Omental fat pad (tissue), 4 donors: ENCODE measurements at places on chromosomes 6 and 20. TPM values are rescaled to one million over a fixed set of nuclear protein-coding genes. Genes with fewer than 3 reads are reported as not detected.

DNA sequence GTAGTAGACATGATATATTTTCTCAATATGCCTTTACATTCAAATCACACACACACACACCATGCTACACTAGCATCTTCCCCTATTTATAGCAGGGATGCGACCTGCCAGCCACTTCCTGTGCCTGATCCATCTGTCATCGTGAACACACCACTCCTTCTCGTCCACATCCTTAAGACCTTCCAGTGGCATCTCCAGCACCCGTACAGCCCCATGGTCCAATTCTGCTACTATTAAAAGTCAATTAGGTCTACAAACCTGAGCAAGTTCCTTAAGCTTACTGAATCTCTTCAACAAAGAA is 54.5 kb downstream of the KIF16B start:
- no peak for DNase-seq

DNA sequence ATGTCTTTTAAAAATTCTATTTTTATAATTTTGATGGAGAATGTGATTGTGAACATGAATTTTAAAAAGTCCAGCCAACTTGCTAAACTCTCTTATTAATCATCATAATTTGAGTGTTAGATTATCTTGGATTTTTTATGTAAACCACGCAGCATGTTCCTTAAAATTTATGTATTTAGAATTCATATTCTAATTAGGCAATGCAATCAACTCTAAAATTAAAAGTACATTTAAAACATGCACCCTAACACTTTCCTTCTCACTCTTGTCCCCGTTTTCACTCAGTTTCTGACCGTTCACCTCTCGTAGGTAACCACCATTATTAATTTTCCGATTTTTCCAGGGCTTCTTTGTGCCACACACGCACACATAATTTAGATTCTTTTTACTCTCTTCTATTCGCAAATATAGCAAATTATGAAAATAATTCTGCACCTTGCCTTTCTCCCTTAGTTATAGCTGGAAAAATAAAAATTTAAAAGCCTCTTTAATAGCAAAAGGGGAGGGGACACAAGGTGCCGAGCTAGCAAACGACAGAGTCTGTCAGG is 329 bp upstream of the ZKSCAN3 start:
- no peak for DNase-seq

DNA sequence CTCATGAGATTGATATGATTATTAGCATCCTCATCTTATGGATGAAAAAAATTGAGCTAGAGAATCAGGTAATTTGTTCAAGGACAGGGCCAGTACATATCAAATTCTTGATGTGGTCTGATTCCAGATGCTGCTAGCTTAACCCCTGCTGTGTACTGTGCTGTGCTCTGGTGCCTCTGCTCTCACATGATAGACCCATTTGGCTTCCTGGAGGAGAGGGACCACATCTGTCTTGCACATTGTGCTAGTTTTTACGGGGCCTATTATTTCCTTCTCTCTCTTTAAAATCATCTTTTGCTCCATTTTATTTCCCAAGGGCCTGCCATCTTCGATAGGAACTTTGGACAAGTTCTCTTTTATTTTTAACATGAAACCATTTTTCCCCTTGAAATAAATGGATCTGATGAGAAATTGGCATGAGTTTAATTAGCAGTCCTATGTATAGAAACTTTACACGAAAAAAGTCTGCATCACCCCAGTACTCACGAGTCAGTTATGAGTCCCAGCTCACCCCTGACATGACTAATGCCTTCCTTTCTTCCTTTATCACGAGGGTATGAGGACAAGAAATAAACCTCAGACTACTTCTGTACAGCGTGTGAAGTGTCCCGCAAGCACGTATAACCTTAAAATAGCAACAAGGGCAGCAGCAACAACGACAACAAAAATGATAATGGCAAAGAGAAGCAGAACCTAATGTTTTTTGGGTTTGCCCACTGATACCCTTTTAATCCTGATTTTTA is 26.5 kb downstream of the CD109 start:
- DNase-seq, result no peak

- DNase-seq, result no peak
Observed at GRCh38 chr6:79864001-79864400, 83.4 kb downstream of the ELOVL4 start.

DNA sequence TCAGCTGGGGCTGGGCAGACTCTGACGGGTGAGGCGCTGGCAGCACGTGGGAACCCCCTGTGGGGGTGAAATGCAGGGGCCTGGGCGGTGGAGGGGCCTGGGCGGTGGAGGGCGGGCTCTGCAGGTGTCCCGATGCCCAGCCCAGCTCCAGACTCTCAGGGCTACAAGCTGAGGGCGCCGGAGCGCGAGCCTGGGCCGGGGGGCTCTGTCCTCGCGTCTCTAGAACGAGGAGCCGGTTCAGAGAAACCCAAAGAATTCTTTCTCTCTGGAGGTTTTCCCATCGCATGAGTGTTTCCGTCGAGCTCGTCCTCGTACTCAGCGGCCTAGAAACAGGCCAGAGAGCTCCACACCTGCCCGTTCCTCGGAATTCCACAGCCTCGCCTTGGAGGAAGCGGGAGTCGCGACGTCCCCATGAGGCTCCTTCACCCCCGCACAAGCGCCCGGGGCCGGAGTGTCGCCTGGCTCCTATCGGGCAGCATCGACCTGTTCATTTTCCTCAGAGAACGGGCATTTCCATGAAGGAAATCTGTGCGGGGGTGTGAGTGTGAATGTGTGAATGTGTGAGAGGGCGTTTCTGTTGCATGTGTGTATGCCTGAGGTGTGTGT is 76.9 kb downstream of the SMOC2 start:
- no peak for DNase-seq

DNA sequence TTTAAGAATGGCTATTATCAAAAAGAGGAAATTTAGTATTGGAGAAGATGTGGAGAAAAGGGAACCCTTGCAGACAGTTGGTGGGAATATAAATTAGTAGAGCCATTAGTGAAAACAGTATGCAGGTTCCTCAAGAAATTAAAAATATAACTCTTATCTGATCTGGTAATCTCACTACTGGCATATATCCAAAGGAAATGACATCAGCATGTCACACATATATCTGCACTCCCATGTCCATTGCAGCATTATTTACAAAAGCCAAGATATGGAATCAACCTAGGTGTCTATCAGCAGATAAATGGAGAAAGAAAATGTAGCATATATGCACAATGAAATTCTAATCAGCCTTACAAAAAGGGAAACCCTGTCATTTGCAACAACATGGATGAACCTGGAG is 2.6 kb downstream of the SIRPG start:
- no peak for DNase-seq

GRCh38 chr20:5511930-5512329 is 195.2 kb upstream of the PROKR2 start:
- DNase-seq, result no peak

GRCh38 chr20:38630727-38631126 is 29.1 kb downstream of the ARHGAP40 start:
- DNase-seq, result no peak

- no peak for DNase-seq
Observed at GRCh38 chr6:117595099-117595923, 7.0 kb downstream of the GOPC start.

DNA sequence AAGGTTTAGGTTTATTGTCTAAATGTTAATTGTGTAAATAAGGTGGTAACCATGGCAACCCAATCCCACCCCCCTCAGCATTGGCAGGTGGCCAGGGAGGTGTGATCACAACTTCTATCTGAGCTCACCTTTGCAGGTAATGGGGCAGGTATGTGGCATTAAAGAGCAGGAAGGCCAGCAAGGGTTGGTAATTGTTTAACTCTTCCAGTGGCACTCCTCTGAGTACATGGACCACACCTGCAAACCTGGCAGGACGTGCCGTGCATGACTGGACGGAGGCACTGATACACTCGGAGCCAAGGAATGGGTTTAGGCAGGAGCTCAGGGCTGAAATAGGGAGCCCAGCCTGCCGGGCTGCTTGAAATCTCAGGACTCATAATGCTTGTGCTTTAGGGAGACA is 107.0 kb upstream of the BMP2 start:
- DNase-seq, result no peak

- DNase-seq, result no peak
Observed at GRCh38 chr6:63745784-63746183, 110.2 kb downstream of the PHF3 start.

GRCh38 chr20:62517901-62518610 is 42.3 kb upstream of the GATA5 start:
- DNase-seq, result no peak

DNA sequence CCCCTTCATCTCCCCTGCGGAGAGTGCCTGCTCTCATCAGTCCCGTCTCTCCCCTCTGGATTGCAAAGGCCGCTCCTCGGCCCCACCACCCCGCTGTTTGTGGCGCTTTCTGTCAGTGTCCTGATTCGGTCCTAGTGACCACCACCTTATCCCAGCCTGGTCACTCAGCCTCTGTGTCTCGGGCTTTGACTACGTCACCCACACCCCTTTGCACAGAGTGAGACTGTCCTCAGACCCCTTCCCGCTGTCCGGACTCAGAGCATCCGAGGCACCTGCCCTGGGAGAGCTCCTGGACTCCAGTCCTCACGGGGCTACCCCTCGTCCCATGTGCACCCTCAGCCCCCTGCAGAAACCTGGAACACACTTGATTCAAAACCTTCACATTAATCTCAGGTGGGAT is 380.2 kb downstream of the TAF4 start:
- DNase-seq, result no peak

DNA sequence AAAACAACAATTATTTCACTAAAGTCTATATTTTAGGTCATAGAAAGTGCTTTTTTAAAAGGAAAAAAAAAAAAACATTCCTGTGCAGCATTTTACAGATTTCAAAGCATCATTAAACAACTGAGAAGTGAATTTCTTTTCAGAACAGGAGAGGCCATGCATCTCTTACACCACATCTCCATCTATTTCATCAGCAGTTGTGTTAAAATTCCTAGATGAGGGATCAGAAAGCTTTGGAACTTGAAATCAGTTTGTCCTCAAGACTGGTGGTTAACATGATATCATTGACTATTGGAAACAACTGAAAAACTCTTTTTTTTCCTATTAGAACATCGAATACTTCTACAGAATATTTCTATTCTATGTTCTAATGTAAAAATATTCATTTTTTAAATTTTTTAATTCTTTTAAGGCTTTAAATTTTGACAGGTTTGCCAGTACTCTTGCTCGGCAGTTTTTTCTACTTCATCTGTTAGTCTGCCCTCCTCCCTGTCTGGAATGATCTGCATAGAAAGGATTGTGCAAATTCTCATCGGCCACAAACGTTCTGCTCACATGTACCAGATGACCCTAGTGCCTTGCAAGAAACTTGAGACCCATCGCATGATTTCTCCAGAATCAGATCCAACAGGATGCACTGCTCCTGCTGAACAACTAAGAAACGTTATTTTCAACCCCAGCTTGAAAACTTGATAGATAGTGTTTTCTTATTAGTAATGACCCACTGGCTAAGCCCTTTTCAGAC is 411.0 kb upstream of the AGPAT4 start:
- no peak for DNase-seq

DNA sequence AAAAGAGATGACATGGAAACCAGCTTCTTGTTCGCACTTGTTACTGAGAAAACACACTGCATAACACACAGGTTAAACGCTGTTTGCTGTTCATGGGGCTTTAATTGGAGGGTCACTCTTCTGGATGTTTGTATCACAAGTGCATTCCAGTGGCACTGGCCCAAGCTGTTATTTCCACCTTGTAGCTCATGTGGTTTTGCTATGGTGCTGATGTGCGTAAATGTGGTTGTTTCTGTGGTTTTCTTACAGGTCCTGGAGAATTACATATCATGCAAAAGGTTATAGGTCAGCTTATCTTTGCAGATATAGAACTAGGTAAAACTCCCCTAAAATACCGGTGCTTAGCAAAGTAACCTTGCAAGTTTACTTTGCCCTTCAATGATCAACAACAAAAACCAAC is 89.3 kb upstream of the AHI1 start:
- DNase-seq, result no peak

DNA sequence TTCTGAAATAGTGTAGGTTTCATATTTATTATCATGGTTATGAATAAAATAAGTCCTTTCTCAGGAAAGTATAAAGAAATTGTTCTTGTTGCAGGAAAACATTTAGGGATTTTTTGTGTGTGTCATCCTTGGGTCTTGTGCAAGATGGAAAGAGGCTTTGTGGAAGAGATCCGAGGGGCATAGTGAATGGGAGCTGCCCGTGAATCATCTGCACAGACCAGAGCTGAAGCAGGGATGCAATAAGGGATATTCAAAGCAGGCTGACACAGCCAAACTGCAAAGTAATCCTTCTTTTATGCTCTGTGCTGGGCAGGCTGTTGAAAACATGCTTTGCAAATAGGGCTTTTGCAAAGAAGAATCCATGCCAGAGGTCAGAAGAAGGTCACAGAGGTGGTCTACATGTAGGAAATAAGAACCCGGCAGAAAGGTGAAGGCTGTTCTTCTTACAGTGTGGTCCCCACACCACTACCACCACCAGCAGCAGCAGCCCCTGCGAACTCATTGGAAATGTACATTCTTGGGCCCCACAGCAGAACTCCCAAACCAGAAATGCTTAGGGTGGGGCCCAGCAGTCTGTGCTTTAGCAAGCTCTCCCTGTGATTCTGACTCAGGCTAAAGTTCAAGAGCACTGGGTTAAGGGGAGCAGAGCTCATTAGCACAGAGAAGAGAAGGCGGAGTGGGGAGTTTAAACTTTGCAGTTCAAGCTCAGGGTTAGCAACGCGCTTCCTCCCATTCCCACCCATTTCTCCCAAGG is 237.6 kb downstream of the QKI start:
- no peak for DNase-seq

DNA sequence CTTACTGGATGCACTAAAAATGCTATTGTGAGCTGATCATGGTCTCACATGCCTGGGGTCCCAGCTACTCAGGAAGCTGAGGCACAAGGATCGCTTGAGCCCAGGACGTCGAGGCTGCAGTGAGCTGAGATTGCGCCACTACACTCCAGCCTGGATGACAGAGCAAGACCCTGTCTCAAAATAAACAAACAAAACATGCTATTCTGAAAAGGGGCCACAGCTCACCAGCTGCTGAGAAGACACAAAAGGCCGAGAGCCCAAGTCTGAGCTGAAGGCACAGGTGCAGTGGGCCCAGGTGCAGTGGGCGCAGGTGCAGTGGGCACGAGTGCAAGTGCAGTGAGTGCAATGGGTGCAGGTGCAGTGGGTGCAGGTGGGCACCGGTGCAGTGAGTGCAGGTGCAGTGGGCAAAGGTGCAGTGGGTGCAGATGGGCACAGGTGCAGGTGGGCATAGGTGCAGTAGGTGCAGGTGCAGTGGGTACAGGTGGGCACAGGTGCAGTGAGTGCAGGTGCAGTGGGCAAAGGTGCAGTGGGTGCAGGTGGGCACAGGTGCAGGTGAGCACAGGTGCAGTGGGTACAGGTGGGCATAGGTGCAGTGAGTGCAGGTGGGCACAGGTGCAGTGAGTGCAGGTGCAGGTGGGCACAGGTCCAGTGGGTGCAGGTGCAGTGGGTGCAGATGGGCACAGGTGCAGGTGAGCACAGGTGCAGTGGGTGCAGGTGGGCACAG is 16.0 kb downstream of the ZBTB46 start:
- no peak for DNase-seq

- DNase-seq, result no peak
Observed at GRCh38 chr6:1654054-1654453, 44.3 kb downstream of the FOXC1 start.

The ANGPT4 gene
- total RNA-seq, result 5.4 TPM

The TMC2 gene
- 0.32 TPM for total RNA-seq

The DLK2 gene
- total RNA-seq, result 1.1 TPM

The BTNL2 gene
- total RNA-seq, result not detected

The LRRC1 gene
- total RNA-seq, result 10.7 TPM

The BPIFB4 gene
- not detected for total RNA-seq

The GSS gene
- 32.8 TPM for total RNA-seq

The CST4 gene
- not detected for total RNA-seq

The CST1 gene
- not detected for total RNA-seq

The RFX6 gene
- not detected for total RNA-seq
